ENCODE measurements at places on chromosomes 7 and 10.

DNA sequence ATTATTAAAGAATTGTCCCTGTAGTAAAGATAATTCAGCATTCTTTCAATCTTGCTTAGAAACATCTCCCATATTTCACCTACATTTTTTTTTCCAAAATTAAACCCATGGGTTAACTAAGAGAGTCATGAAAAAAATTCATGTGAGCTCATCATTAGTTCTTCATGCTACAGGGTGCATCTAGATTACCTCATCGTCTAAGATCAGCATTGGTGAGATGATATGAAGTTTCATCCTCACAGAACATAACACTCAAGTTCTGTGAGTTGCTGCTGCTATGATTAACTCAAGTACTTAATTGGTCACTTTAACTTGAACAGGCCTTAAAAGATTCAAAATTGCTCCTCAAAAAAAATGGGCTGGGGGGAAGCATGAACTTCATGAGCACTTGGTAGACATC is 50.0 kb downstream of the RAB11FIP2 start:
- no peak for DNase-seq

GRCh38 chr10:69838853-69839252 is 37.1 kb downstream of the COL13A1 start:
- no peak for DNase-seq

GRCh38 chr7:101676956-101677355 is 47.9 kb upstream of the MYL10 start:
- DNase-seq: no peak

GRCh38 chr7:157635148-157635500 is 298.3 kb downstream of the DNAJB6 start:
- DNase-seq: no peak

- no peak for DNase-seq
Observed at GRCh38 chr7:148983200-148984146, 44.8 kb downstream of the PDIA4 start.

DNA sequence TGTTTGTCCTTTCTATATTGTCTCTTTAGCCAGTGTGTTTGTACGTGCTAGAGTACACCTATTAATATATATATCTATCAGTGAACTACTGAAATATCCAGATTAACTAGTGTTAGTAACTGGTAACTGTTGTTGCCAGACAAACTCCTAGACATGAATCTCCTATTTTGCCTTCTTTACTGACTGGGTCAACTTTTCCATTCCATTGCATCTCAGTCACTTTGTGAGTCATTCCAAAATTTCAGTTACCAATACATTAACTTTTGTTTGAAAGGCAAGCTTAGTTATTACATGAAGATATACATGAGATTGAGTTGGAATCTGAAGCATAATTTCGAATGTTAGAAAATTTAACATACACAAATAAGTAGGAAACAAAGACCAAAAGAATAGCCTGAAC is 51.4 kb downstream of the BTAF1 start:
- peak; percentile 9 for DNase-seq

DNA sequence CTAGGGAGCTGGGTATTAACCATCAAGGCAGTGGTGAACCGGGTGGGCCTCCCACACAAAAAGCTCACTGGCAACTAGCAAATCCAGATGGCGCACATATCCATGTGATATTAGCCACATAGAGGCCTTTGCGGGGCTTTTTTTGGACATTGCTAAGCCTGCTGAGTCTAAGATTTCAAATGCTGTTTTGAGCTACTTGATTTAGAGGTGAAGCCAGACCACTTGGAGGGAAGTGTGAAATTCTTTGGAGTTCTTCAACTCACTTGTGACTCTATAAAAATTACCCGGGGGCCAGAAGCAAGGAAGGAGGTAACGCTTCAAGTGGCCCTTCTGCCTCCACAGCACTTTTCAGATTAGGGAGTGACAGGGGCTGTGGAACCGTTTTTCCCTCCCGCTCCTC is 619.8 kb upstream of the GALNT17 start:
- no peak for DNase-seq

GRCh38 chr7:71459132-71459531 is 327.2 kb downstream of the GALNT17 start:
- DNase-seq: no peak

DNA sequence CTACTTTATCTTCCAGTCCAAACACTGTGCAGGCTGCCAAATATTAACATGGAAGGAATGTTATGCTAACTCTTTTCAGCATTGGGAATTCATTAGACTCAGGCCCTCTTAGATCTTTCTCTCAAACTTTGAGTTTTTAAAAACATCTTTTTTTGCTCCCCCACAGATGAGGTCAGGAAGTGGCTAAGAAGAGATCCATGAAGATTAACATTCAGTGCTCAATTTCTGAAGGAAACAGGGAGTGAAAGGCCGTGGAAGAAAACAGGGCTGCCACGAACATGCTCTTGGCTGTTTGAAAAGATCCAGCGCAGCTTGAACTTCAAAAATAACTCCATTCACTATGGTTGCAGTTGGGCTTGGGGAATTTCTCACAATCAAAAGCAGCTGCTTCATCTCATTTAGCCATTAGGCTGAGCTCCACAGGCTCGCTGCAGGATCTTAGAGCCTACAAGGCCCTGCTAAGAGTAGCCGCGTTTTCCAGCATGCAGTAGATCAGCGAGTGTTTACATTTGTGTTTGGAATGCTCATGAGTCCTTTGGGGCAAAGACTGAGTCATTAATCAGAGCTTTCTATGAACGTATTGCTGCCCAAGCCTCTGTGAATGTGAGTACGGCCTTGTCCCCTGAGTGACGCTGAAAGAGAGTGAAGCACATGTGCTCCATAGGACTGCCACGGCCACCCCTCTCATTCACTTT is 41.2 kb upstream of the TNS3 start:
- DNase-seq: peak; percentile 83

- DNase-seq: no peak
Observed at GRCh38 chr7:12729112-12729511, 41.7 kb downstream of the ARL4A start.

DNA sequence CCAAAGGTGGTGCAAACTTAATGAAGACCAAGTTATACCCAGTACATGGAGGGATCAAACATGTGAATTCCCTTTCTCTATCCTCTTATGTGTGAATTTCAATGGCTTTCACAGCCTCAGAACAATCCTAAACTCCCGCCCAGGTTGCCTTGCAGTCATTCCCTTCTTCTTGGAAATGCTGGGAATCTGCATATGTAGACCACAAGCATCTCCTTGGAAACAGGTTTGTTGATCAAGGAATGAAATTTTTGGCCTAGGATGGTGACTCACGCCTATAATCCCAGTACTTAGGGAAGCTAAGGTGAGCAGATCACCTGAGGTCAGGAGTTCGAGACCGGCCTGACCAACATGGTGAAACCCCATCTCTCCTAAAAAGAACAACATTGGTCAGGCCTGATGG is 77.8 kb upstream of the ABI1 start:
- DNase-seq: no peak

- no peak for DNase-seq
Observed at GRCh38 chr7:20895563-20895962, 108.9 kb upstream of the SP8 start.

GRCh38 chr10:110714356-110714755 is 70.2 kb downstream of the RBM20 start:
- DNase-seq: no peak

GRCh38 chr10:51108406-51108805 is 34.1 kb downstream of the PRKG1 start:
- DNase-seq: no peak

DNA sequence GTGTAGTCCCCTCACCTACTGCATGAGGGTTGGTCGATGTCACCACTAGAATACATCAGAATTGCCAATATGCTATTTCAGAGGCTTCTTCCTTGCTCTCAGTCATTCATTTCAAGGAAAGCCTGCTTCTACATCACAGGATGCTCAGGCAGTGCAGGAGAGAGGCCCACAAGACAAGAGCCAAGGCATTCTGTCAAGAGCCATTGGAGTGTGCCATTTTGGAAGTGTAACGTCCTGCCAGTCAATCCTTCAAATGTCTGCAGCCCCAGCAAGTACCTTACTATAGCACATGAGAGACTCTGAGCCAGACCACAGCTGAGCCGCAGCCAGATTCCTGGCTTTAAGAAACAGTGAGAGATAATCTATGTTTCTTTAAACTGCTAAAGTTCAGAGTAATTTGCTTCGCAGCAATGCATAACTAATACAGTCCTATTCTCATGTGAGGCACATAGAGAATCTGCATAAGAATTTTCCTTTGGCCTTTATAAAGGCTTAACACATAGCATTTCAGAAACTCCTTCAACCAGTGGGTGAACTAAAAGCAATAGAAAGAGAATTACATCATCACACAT is 166.5 kb upstream of the GNAI1 start:
- DNase-seq: no peak

DNA sequence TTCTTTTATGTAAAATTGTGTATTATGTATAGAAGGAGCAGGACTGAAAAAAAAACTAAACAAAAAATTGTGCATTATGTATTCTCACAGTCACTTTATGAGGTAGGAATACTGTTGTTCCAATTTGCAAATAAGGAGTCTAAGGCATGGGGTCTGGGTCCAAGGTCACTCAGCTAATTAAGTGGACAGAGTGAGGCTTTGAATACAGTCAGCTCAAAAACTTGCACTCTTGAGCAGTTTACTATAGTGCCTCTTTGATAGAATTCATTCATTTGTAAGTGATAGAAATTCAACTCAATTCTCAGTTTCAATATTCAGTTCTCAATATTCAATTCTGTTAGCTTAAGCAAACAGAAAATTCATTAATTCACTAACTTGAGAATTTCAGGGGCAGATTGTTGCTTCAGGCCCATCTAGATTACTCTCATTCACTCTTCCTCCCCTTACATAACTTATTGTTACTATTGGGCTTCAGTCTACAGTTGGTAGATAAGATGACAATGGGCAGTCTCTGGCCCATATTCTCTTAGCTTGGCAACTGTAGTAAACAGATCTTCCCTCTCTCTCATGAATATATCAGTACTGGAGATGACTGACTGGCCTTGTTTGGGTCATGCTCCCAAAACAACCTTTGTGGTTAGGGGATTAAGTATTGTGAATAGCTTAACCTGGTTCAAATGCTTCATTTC is 86.6 kb downstream of the BTAF1 start:
- no peak for DNase-seq

GRCh38 chr7:135300913-135301765 is 67.5 kb downstream of the STRA8 start:
- DNase-seq: no peak

GRCh38 chr7:124263232-124263827 is 230.5 kb upstream of the TMEM229A start:
- DNase-seq: no peak

DNA sequence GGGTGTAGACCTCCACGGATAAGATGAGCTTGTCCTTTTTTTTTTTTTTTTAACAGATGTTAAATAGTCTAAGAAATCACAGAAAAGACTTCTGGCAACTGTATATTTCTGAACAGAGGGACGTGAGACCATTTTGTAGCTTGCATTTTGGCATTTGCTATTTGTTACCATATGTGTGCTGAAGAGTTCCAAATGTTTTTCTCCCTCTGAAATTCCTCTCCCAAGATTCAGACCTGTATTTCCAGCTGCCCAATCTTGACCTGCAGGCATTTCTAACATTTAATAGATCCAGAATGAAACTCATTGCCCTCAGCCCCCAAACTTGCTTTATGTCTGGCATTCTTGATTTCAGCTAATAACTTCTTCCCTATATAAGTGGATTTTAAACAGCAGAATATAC is 223.1 kb upstream of the FZD1 start:
- no peak for DNase-seq

- no peak for DNase-seq
Observed at GRCh38 chr7:13979671-13980435, 9.6 kb downstream of the ETV1 start.

DNA sequence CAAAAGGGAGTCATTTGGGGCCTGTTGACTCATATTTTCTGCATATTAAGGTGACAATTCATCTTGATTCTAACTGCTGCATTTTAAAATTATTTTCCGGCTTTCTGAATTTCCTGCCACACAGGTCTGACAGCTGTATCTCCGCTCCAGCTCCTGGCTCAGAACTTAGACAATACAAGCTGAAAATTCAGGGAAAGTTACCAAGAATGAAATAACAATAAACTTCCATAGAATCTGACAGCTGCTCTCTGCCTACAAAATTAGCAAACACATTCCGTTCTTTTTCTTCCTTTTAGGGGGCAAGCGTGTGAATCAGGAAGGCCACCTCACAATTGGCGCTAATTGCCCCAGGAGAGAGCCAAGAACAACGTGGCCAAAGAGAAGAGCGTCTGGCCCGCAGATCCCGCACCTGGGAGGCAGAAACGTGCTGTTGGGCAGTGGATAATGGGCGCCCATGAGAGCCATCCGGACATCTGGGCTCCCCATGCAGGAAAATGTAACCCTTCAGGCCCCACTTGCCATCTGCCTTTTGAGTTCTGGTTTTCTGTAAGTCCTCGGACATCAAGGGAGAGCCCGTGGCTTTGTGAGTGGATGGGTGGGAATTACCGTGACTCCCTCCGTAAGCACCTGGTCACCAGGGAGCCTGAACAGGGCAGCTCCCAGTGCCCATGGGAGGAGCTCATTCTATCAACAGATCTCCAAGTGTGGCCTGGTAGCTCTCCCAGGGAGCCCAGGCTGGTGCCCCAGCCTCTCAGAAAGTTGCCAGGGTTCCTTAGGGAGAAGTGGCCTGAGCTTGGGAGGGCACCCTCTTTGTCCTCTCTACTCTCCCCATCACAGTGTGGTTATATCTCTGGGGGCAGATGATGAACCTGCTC is 5.0 kb downstream of the CLRN3 start:
- DNase-seq: no peak

DNA sequence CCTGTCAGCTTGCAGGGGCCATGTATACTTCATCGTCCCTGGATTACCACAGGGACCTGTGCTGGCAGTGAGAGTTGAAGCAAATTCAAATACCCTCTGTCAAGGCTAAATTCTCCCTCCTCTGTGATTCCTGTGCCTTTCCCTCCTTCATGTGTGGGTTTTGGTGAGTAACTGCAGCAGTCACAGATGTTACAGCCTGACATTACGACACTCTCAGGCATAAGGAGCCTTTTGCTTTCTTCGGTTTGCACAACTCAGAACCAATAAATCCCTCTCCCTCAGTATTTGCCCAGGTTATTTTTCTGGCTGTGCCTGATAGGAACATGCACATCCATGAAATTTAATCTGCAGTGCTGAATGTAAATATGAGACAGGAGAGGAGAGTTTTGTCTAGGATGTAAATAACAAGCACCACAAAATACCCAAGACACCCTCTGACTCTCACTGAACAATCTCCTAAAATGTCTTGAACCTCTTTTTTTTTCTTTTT is 997.2 kb upstream of the GHITM start:
- no peak for DNase-seq

GRCh38 chr10:49106451-49106850 is 8.9 kb downstream of the VSTM4 start:
- no peak for DNase-seq
